Upper lobe of right lung (tissue), 1 donor: ENCODE measurements at places on chromosomes 11 and 22. TPM values are rescaled to one million over a fixed set of nuclear protein-coding genes. Genes with fewer than 3 reads are reported as not detected.

Gene DEFB131B
- not detected for total RNA-seq

- H3K27me3 ChIP-seq: no peaks in the 10 kb centered on the region
- H3K36me3 ChIP-seq: no peaks in the 10 kb centered on the region
- no peak overlapping the region for H3K4me3 ChIP-seq
- peaks cover 18% of the 10 kb centered on the region for H3K4me1 ChIP-seq
Observed at GRCh38 chr22:45636683-45637082, 35.0 kb upstream of the ATXN10 start.

DNA sequence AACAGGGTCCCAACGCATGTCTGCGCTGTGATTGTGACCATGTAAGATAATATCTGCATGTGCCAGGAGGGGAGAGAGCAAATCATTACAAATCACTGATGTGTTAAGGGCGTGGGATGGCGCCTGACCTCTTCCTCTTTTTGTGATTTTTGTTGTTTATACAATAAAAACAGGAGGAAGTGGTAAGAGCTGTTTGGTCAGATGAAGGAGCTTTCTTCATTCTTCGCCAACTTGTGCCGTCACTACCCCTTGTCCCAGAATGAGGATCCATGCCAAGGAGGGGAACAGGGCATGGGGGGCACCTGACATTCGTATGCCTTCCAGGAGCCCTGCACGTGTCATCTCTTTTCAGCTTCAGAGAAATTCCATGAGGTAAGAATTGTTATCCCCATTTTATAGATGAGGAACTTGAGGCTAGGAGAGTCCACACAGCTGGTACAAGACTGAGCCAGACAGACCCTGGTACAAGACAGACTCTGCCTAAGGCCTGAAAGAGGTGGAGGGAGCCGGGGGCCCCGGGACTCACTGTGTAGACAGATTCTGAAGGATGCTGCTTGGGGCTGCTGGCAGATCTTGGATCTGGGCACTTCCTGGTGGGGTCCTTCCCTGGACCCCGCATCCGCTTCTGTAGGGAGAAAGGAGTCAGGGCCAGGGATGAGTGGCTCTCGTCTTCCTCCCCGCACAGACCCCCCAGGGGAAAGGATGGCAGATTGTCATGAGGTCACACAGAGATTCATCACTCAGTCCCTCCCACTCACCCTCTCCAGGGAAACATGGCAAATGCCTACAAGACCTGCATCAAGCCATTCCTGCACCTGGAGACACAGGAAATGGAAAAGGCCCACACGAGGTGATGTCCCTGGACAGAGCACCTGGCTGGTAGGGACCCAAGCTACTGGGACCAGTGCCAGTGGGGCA, 34.6 kb downstream of the NFAM1 start:
- no peaks in the 10 kb centered on the region for H3K36me3 ChIP-seq
- no peaks in the 10 kb centered on the region for H3K27me3 ChIP-seq
- DNase-seq: no peak
- peaks cover 8% of the 10 kb centered on the region for H3K4me1 ChIP-seq

- DNase-seq: peak; percentile 35
- H3K4me3 ChIP-seq: no peak overlapping the region
- H3K27me3 ChIP-seq: no peaks in the 10 kb centered on the region
- H3K27ac ChIP-seq: no peak overlapping the region
- H3K36me3 ChIP-seq: no peaks in the 10 kb centered on the region
Observed at GRCh38 chr11:128911701-128912100, 20.5 kb downstream of the KCNJ5 start.

DNA sequence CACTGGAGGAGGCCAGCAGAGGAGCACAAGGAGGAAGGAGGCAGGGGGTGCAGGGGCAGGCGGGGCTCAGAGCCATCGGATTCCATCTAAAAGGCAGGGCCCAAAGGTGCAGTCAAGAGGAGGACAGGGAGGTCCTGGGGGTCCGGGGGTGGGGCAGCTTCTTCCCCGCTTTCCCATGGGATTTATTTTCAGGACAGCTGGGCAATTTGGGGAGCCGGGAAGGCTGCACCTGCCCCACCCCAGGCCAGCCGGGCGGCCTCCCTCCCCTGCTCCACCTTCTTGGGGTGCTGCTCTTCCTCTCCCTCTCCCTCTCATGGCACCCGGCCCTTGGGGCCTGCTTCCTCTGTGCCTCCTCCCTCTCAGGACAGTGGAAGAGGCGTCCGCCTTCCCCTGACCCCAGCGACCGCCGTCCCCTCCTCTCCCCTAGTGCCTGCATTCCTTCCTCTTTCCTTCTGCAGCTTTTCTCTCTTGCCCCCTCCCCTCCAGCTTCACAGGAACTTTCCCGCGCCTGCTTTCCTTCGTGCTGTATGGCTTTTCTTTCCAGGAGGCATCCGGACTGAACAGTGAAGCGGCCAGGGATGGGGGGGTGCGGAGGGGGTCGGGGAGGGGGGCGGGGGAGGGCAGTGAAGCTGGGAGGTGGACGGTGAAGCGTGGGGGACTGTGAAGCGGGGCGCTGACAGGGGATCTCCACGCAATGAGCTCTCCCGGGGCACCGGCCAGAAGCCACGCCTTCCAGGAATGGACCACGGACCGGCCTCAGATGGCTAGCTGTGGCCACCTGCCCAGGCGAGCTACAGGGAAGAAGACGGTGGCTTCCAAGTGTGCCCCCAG, 26.9 kb downstream of the APOBEC3H start:
- H3K27ac ChIP-seq: no peak overlapping the region
- H3K27me3 ChIP-seq: no peaks in the 10 kb centered on the region
- DNase-seq: no peak
- H3K4me1 ChIP-seq: no peaks in the 10 kb centered on the region

GRCh38 chr11:12811861-12812260, 137.6 kb downstream of the TEAD1 start:
- H3K4me3 ChIP-seq: no peak overlapping the region
- H3K27me3 ChIP-seq: no peaks in the 10 kb centered on the region
- no peaks in the 10 kb centered on the region for H3K36me3 ChIP-seq
- DNase-seq: no peak

- no peak overlapping the region for H3K4me3 ChIP-seq
- H3K27me3 ChIP-seq: no peaks in the 10 kb centered on the region
- no peak overlapping the region for H3K27ac ChIP-seq
- H3K4me1 ChIP-seq: no peaks in the 10 kb centered on the region
Observed at GRCh38 chr22:30858976-30859713, 109.4 kb downstream of the MORC2 start.
